ENCODE measurements at places on chromosomes 1 and 21.
A peak's percentile ranks its signal among the peaks of the same experiment; 100 is the strongest.

DNA sequence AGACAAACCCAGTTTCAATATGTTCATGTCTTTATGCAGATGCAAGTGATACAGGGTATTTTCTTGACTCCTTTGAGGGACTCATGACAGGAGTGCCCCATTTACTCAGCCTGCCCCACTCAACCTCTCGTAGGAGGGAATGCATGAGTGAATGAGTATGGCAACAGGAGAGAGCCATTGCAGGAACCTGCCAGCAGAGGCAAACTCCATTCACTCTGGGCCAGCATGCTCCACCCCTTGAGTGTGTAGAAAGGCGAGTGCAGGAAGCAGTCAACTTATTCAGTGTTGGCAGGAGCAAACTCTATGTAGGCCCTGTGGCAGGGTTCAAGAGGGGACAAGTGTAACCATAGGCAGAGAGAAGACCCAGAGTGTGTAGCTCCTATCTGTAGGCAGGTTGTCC, 1526.3 kb downstream of the PLA2G4A start:
- DNase-seq: no peak

DNA sequence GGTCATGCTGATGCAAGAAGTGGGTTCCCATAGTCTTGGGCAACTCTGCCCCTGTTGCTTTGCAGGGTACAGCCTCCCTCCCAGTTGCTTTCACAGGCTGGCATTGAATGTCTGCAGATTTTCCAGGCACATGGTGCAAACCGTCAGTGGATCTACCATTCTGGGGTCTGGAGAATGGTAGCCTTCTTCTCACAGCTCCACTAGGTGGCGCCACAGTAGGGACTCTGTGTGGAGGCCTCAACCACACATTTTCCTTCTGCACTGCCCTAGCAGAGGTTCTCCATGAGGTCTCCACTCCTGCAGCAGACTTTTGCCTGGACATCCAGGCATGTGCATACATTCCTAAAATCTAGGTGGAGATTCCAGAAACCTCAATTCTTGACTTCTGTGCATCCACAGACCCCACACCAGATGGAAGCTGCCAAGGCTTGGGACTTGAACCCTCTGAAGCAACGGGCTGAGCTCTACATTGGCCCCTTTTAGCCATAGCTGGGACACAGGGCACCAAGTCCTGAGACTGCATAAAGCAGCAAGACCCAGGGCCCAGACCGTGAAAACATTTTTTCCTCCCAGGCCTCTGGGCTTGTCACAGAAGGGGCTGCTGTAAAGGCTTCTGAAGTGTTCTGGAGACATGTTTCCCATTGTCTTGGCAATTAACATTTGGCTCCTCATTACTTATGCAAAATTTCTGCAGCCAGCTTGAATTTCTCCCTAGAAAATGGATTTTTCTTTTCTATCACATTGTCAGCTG, 466.2 kb upstream of the PBX1 start:
- DNase-seq: peak; percentile 10

- no peak for DNase-seq
Measured at GRCh38 chr1:150558303-150558704, 9.1 kb downstream of the ADAMTSL4 start.

GRCh38 chr21:41478319-41479177, 29.4 kb downstream of the TMPRSS2 start:
- peak; percentile 50 for DNase-seq

GRCh38 chr1:157732755-157733154, 32.2 kb upstream of the FCRL3 start:
- no peak for DNase-seq

GRCh38 chr1:58907398-58907797, 123.6 kb upstream of the JUN start:
- no peak for DNase-seq

DNA sequence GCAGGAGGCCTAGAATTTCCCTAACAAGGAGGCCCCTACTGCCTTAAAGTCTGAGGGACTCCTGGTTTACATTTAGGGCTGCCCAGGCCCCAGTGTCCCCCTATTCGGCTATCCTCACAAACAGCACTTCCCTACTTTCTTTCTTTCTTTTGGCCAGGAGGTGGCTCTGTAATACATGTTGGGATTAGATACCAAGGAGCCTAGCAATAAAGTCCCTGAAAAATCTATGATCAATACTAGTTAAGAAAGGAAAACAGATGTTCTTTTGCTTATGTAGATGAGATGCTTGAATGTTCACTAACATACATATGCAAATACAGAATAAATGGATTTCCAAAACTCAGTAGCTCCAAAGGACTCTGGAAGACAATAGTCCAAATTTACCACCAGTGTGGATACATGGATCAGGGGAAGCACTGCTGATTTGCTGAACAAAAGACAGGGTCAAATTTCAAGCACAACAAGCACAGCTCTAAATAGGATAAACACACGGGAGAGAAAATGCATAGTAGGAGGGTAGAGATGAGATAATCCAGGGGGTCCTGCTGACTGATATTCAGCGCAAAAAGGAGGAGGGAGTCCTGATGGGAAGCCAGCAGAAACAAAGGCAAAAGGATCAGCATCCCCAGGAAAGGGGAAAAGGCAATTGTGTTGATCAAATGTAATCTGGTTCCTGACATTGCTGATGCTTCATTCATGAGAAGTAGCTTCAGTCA, 240.0 kb downstream of the NUF2 start:
- no peak for DNase-seq

DNA sequence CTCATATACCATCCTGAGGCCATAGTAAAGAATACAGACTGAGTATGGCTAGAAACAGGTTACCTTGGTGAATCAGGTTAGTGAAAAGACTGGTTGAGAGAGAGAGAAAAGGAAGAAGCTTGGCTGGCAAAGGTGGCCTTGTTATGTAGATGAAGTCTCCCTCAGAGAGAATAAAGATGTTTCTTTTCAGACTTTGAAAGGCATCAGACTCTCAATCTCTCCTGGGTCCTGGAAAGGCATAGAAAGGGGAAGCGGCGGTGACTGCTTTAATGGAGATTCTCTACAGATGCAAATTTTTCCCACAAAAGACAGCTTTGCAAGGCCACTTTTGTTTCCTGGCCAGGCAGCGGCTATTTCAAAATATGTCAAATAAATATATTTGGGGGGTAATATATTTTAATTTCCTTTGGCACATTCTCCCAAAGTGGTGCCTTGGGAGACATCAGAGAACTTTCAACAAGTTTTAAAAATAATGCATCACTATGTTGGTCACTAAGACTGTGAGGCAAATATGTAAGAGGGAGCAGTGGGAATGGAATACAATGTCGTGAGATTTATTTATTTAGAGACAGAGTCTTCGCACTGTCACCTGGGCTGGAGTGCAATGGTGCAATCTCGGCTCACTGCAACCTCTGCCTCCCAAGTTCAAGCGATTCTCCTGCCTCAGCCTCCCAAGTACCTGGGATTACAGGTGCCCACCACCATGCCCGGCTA, 46.1 kb downstream of the NPHS2 start:
- DNase-seq: no peak

DNA sequence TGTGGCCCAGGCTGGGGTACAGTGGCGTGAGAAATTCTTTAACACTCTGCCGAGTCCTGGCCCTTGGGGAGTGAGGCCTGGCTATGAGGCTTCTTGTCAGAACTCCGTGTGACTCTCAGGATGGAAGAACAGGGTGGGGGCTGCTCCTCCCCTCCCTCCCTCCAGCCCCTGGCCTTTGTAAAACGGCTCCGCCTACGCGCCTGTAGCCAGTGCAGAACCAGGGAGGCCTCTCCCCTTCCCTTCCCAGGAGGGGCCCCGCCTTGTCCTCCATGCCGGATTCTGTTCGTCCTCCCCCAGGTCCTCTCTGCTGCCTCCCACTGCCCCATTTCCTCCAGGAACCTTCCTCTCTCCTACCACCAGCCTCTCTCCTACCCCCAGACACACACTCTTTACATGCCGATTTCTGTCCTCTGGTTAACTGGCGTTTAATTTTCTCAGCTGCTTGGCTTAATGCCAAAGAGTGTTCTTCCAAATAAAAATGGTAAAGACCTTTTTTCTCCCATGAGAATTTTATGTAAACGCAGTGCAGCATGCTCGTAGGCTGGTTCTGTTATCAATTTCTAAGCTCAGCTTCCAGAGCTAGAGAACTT, 21.0 kb downstream of the PDE9A start:
- DNase-seq: peak; percentile 69

DNA sequence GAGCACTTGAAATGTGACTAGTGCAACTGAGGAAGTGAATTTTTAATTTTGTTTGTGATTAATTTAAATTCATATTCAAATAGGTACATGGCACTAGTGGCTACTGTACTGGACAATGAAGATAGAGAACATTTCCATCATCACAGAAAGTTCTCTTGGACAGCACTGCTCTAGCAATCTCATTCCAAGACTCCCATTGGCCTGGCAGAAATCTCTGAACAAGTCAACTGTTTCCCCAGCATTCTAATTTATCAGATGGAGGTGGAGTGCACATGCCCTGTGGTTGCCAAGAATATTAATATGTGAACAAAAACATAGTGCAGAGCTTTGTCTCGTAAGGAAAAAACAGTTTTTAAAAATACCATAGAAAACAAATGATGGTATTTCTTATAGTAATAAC, 81.3 kb downstream of the CLIC4 start:
- no peak for DNase-seq

- DNase-seq: no peak
Measured at GRCh38 chr1:220342853-220343252, 70.6 kb upstream of the RAB3GAP2 start.

DNA sequence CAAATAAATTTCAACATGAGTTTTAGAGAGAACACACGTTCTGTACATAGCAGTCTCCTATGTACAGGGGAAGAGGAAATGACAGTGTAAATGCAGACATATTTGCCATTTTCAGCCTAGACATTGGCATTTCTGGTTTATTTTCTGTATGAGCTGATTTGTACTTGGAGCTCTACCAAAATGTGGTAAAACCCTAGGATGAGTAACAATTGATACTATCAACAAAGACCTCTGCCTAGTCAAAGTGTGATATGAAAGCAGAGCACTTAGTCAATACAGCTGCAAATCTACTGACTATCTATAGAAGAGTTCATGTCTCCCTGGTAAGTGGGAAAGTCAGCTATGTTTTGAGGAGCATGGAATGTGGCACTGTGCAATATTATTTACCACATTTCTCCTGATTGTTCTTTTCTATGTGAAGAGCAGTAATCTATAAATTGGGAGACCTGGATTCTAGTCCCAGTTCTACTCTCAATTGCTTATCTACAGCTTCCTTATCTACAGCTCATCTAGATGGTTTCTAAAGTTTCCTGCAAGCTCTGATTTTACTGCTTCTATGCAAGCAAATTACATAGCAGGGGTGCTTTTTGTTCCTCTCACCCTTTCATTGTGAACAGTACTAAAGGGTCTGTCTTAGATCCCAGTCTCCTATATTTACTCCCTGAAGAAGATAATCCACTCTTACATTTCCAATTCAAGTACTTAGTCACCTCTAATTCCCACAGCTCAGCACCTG, 334.2 kb downstream of the NTNG1 start:
- DNase-seq: no peak

DNA sequence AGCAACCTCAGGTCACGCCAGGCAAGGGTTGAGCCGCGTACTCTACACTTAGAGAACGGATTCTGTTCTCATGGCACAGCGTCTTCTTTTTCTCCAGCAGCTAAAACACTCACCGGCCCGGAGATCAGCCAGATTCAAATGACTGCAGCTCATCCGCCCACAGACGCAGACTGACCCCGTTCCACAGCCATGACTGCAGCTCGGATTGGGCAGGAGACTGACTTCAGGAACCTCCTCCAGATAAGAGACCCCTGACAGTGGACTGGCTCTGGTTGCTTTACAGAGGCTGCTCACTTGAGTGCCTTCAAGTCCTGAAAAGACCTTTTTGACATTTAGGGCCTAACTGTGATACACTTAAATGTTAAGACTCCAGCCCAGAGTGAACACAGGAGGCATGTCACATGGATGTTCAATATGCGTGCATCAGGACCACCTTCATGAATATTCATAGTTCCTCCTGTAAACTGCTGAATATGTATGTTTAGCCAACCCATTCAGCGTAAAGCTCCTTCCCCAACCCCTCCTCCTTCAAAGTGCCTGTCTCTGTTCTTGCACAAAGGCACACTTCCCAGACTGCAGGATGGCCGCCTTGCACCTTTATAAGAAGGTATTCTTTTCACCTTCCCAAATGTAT, 42.6 kb downstream of the BACE2 start:
- DNase-seq: no peak

DNA sequence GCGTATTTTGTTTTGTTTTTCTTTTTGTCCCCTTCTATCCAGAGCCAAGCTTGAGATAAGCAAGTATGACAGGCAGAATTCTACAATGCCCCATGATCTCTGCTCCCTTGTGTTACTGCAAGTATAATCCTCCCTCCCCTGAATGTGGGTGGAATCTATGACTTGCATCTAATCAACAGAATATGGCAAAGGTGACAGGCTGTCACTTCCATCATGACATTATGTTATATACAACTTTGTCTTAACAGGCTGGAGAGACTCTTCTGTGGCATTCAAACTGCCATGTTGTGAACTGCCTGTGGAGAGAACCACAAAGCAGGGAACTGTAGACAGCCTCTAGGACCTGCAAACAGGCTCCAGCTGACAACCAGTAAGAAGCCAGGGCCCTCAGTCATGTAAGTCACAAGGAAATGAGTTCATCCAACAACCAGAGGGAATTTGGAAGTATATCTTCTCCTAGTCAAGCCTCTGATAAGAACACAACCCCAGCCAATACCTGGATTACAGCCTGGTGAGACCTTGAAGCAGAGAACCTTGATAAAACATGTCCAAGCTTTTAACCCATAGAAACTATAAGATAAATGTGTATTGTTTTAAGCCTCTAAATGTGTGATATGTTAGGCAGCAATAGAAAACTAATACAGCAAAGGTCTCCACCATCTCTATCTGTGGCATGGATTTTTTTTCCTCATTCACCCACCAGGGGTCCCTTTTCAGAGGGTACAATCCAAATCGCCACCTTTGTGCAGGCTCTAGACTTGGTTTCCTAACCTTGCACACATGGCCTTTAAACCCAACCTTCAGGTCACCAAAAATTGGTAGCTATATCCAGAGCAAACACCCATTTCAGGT, 5.7 kb upstream of the C1orf162 start:
- DNase-seq: no peak

- DNase-seq: no peak
Measured at GRCh38 chr1:203037509-203038190, 11.4 kb downstream of the PPFIA4 start.

DNA sequence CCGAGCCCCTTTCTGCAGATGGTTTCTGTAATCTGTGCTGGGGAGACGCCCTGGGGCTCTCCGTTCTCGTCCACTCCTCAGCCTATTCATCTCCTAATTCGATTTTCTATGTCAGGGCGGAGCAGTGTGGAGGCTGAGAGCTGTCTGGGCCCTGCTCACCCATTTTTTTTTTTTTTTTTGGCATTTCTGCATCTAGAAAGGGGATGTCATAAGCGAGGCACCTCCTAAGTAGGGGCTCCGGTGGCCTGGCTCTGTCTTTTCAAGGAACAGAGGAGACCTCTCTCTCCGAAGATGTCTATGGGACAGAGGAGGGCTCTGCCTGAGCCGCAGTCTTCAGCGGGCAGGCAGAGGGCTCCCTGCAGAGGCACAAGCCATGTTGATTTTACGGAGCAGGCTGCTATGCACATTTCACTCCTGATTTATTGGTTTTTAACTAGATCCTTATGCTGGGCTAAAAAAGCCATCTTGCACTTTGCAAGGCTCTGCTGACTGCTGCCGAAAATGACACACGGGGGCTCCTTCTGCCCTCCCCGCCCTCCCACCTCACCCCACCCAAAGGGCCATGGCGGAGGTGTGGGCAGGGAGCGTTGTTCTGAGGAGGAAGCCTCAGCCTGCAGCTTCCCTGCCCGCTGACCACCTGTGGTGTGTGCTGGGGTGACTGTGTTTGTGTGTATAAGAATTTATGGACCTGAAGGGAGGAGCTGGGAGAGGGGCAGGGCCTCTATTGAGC, 71.0 kb downstream of the FOXD2 start:
- DNase-seq: peak; percentile 74

Data from left colon (tissue), 2 donors.